Stimulated activated CD4-positive, alpha-beta T cell treated with anti-CD3 and anti-CD28 coated beads, Interleukin-15, amount 100 ng/mL, for 1 hour (primary cell): ENCODE measurements at places on chromosomes 3 and 15.

DNA sequence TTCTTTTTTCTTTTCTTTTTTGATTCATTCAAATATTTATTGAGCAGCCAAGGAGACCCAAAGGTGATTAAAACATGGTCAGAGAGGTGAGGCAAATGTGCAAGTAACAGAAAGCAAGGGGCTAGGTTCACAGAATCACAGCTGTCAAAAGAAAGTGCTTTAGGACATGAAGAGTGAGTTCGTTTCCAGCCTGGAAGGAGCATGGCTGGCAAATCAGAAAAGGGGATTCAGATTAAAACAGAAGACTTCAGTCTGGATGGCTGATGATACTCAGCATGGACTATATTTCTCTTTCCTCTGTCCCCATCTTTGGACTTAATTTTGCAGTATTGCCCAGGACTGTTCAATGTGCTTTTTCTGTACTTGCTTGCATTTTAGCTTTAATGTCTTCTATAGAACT, 151.2 kb downstream of the NR1D2 start:
- no peak for DNase-seq

- DNase-seq: no peak
Measured at GRCh38 chr15:58369261-58369701, 62.5 kb upstream of the LIPC start.

DNA sequence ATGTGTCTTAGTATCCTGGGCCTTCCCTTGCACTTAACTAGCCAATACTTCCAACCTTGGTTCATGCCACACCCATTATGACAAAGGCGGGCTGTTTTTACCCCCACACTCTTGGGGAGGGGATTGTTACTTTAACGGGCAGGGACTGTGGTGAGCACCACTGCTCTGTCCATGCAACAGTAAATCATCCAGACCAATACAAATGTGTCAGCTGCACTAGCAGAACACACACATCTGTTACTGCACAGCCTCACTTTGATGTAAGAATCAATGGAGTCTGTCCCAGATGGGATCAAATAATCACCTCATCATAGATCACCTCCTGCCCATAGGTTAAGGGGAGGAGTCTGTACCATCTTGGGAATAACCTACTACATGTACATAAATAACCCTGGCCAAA, 58.1 kb downstream of the NPAP1 start:
- DNase-seq: no peak

- DNase-seq: no peak
Measured at GRCh38 chr3:82508-82907, 114.1 kb upstream of the CHL1 start.

DNA sequence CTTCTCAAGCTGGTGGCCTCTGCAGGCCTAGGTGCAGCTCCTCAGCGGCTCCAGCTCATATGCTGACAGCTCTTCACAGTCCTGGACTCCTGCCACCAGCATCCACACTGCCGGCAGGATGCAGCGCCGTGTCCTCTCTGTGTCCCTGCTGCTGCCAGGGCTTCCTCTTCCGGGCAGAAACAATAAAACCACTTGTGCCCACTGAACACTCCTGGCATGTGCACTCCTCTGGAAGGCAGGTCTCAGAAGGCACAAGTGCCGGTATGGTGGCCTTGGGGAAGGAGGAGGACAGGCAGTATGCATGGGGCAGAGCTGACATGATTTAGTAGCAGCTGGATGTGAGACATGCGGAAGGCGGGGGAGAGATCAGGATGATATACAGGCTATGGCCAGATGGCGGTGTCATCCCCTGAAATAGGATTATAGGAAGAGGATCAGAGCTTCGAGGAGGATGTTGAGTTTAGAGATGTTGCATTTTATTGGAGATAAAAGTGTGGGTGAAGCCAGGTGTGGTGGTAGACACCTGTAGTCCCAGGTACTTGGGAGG, 7.5 kb upstream of the MAN2A2 start:
- no peak for DNase-seq

GRCh38 chr3:6994081-6994668, 133.3 kb downstream of the GRM7 start:
- no peak for DNase-seq

GRCh38 chr15:31031471-31032067, 40.1 kb upstream of the MTMR10 start:
- no peak for DNase-seq

GRCh38 chr3:147007736-147008245, 398.6 kb downstream of the ZIC4 start:
- no peak for DNase-seq

DNA sequence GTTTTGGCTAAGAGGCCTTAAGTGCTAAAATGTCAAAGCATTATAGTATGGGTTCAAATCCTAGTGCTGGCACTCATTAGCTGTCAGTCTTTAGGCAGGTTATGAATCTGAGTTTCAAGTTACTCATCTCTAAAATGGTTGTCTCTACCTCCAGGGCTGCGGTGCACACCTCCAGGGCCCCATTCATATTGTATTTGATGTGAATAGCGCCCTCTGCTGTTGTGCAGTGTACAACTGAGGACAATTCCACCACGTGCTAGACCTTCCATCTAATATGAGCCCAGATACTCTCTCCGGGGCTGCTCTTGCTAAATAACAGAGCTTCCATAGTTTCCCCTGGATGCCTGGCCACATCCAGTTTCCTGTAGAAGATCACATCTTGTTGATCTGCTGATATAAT, 54.3 kb downstream of the OXNAD1 start:
- peak; percentile 54 for DNase-seq

GRCh38 chr15:98658831-98659699, 10.7 kb downstream of the IGF1R start:
- no peak for DNase-seq

DNA sequence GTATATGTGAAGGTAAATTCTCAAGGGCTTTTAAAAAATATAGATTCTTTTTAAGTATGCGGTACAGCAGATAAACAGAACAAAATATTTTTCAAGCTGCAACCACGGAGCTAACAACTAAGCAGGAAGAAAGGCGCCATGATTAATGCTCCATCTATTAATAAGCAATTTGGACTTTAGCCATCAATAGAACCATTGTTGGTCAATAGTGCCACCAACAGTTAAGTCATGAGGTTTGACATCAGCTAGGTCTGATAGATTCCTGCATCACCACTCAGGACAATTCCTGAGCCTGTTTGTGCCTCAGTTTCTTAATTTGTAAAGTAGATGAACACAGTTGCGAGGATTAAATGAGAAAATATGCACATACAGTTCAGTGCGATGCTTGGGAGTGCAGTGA, 65.1 kb upstream of the FAM3D start:
- DNase-seq: no peak
